ENCODE measurements at places on chromosomes 11 and 22. TPM values are rescaled to one million over a fixed set of nuclear protein-coding genes. Genes with fewer than 3 reads are reported as not detected.
A peak's percentile ranks its signal among the peaks of the same experiment; 100 is the strongest.

DNA sequence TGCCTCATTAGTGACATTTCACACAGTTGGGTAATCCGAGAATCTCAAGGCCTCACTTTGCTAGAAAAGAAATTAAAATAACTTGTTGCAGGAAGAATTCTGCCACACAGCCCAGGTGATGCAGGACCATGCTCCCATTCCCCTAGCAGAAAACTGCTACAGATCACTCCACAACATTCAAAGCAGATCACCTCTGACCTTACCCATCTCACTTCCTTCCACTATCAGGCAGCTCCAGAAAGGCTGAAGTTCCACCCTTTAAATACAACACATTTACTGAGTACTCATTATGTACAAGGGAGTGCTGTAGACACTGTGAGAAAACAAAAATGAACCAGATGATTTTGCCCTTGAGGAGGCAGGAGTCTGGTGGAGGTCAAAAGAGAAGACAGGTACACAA is 231.0 kb downstream of the TTC28 start:
- DNase-seq, result no peak

- DNase-seq, result peak; percentile 58
Measured at GRCh38 chr11:1303126-1303821, 6.2 kb downstream of the TOLLIP start.

GRCh38 chr11:73040046-73040445 is 102.1 kb downstream of the FCHSD2 start:
- DNase-seq, result peak; percentile 60

GRCh38 chr11:12693094-12693478 is 18.9 kb downstream of the TEAD1 start:
- no peak for DNase-seq

The GGT1 gene
- 11.4 TPM for total RNA-seq

The DCPS gene
- 11.2 TPM for total RNA-seq

DNA sequence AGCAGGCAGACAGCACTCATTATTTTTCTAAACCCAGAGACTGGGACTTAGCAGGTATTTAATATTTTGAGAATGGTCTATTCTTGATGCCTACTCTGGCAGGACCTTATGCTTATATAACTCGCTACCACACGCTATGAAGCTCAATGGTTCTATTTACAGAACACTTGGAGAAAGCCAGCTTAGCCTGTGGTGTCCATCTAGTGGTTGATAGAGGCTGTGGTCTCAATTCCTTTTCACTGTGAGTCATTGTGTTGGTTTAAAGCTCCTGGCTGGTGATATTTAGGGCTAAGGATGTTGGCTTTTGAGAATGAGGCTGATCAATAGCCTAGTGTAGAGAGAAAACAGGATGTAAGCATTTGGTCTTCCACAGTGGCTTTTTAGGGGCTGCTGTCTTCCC is 206.4 kb downstream of the DBX1 start:
- no peak for DNase-seq

The RAB36 gene
- total RNA-seq, result 12.6 TPM

DNA sequence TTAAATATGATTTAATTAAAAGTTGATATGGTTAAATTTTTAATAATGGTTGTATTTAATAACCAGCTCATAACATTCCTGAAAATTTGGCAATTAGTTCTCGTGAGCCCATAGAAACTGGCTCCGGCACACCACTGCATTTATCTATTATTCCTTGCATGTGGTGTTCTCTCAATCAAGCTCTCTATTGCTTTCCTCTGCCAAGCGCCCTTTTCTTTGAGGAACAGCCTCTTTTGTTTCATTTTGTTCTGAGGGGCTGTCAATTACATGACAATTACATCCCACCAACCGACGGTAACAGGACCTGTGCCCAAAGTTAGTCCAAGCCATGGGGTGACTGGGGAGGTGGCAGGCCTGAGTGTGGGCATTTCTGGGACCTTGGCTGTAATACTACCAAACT is 8.1 kb downstream of the C11orf91 start:
- DNase-seq, result no peak

The MN1 gene
- total RNA-seq, result 9.4 TPM

The BDNF gene
- 5.1 TPM for total RNA-seq

GRCh38 chr22:26008587-26008986 is 160.7 kb upstream of the SEZ6L start:
- DNase-seq, result no peak

GRCh38 chr22:24141586-24141985 is 39.7 kb upstream of the SUSD2 start:
- DNase-seq, result no peak

All from dorsolateral prefrontal cortex (tissue), 122 donors.